Islet precursor cell (in vitro differentiated cells): ENCODE measurements at places on chromosomes 3 and 15.
A peak's percentile ranks its signal among the peaks of the same experiment; 100 is the strongest.

GRCh38 chr3:65979731-65980130 lies 59.0 kb downstream of the MAGI1 start:
- DNase-seq, result no peak

DNA sequence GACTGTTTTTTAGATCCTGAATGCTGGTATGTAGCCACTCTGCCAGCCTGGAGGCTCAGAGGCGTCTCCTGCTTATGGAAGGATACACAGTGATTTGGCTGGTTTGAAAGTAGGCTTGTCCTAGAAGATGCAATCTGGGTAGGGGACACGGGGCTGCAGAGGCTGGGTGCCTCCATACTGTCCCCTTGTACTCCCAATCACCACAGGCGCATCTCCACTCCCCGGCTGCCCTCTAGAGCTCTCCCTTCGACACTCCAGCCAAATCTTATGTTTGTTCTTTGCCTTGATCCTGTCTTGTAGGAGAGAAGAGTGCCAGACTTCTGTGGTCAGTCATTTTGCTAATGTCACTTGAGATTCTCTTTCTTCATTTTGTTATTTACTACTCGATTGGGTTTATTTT lies 168.8 kb upstream of the THRB start:
- DNase-seq, result no peak

DNA sequence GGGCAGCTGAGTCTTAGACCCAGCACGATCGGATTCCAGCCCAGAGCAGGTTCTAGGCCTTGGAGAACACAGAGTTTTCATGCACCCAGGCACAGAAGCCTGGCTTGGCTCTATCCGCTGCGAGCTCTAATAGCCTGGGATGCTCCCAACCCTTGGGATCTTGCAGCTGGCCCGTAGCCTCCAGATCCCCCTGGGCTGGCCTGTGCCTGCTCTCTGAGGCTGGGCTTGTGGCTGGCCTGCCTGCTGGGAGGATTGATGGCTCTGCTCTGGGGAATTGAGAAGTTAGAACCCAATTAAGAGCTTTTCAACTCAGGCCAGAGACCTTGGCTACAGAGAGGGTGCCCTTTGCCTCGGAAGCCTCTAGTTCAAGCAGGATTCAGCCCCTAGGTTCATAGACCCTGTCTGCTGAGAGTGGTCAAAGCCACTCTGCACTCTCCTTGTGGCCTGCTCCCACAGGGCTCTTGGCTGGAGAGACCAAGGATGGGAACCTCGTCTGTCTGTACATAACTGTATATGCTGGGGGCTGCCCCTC lies 64.4 kb downstream of the MAGEF1 start:
- peak; percentile 79 for DNase-seq

DNA sequence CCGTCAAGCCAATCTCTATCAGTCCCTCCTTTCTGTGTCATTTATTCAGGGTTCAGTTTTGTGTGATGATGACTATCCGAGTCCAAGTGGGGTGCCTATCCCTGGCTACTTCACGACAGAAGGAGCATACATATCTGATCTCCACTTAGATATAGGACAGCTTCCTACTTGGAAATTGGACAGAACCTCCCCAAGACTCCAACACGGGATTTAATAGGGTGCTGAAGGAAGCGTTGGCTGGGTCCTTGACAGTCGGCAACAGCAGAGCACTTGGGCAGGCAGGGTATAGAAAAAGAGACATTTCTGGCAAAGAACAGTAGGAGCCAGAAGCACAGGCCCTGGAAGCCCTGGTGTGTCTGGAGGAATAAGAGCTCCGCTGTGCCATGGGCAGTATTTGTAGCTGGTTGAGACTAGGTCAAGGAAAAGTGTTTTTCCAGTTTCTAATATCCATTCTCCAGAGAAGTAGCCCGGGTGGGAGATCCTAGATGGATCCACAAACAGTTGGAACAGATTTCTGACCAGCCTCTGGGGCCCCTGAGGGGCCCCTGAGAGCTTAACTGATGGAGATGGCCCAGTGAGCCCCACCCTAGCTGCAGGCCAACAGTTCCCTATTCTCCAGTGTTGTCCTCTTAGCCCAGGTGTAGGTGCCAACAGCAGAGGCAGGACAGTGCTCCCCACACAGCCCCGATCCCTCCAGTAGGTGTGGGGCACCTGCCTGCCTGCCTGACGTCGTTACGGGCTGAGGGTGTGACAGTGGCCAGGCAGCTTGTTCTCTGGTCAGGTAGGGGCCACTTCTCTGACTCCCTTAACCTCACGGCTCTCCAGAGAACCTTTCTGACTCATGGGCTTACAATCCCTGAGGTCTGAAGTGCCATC lies 130.8 kb downstream of the CHCHD6 start:
- peak; percentile 84 for DNase-seq

GRCh38 chr15:31091481-31091880 lies 10.0 kb downstream of the TRPM1 start:
- DNase-seq, result no peak

- DNase-seq, result peak; percentile 74
Measured at GRCh38 chr15:63876085-63876662, 42.4 kb upstream of the HERC1 start.

DNA sequence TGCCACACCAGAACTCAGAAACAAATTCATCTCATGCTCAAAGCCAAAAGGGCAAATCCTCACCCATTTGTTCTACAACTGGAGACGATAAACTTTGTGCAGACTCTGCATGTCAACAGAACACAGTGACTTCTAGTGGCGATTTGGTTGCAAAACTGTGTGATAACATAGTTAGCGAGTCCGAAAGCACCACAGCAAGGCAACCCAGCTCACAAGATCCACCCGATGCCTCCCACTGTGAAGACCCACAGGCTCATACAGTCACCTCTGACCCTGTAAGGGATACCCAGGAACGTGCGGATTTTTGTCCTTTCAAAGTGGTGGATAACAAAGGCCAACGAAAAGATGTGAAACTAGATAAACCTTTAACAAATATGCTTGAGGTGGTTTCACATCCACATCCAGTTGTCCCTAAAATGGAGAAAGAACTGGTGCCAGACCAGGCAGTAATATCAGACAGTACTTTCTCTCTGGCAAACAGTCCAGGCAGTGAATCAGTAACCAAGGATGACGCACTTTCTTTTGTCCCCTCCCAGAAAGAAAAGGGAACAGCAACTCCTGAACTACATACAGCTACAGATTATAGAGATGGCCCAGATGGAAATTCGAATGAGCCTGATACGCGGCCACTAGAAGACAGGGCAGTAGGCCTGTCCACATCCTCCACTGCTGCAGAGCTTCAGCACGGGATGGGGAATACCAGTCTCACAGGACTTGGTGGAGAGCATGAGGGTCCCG lies 199.7 kb downstream of the AKAP13 start:
- no peak for DNase-seq

- DNase-seq, result no peak
Measured at GRCh38 chr15:39828374-39828931, 45.8 kb upstream of the FSIP1 start.

- peak; percentile 78 for DNase-seq
Measured at GRCh38 chr3:19147905-19148767, at the start of gene KCNH8. KCNH8 (plus strand) TSS chr3:19148510; CDS start chr3:19148720, 210 bp downstream.

GRCh38 chr3:94137377-94137776 lies 74.5 kb downstream of the NSUN3 start:
- no peak for DNase-seq

- DNase-seq, result peak; percentile 71
Measured at GRCh38 chr3:164332831-164333802, 745.2 kb downstream of the SI start.

- DNase-seq, result no peak
Measured at GRCh38 chr15:86167841-86168240, 88.2 kb downstream of the AGBL1 start.

- no peak for DNase-seq
Measured at GRCh38 chr3:179046497-179047353, 24.9 kb downstream of the ZMAT3 start.

- DNase-seq, result no peak
Measured at GRCh38 chr3:170413291-170413690, 5.4 kb upstream of the CLDN11 start.

DNA sequence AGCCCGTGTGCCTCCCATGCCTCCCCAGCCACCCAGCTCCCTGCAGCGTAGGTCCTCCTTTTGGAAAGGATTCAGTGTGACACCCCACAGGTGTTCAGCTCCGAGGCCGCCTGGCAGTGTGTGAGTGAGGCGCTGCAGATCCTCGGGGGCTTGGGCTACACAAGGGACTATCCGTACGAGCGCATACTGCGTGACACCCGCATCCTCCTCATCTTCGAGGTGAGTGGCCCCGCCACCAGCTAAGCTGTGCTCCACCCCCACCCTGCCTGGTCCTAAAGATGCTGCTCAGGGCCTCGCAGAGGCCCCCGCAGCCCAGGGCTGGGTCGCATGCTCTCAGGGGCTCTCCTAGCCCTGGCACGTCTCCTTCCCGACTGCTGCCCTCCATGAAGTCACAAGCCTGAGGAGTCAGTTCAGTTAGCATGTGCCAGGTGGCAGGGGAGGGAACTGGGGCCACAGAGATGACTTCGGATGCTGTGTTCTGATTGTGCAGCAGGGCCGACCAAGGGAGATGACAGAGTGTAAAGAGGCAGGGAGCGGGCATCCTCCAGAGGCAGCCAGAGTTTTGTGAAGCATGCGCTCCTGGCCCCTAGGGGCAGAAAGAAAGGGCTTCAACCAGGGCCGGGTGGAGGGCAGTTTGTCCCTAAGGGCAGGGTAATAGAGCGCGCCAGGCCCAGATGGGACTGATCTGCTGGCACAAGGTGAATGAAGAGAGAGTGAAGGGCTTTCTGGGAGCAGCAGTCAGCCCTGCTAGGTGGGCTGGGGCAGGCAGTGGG lies 26.8 kb downstream of the ACAD9 start:
- no peak for DNase-seq

DNA sequence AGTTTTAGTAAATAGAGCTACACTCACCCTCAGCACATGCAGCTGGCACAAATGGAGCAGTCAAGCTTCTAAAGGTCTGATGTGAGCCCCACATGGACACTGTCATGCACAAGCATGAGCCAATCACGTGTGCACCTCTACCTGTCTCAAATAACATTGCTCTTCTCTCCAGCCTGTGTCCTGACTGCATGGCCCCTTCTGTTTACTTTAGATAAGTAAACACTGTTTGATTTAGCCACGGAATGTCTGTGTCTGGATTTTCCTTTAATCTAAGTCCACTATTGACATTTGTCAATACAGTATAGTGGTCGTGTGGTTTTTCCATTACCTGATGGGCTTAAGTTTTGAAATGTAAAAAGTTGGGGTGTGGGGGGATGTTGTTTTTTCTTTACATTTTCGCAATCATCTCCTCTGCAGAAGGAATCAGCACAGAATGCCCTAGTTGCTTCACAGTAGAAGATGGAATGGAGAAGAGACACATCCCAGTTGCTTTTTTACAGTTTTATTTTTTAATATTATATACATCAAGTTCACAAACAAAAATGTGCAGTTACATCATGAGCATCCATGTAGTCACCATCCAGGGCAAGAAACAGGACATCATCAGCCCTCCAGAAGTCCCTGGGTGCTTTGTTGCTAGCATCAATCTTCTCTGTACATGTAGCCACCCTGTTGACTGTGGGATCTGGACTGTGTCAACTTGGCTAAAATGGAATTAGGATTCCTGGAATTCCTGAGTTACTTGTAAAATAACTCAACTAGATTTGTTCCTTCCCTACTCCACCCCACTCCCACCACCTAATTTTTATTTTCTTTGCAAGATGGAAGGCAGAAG lies 146.1 kb downstream of the UACA start:
- DNase-seq, result peak; percentile 71

DNA sequence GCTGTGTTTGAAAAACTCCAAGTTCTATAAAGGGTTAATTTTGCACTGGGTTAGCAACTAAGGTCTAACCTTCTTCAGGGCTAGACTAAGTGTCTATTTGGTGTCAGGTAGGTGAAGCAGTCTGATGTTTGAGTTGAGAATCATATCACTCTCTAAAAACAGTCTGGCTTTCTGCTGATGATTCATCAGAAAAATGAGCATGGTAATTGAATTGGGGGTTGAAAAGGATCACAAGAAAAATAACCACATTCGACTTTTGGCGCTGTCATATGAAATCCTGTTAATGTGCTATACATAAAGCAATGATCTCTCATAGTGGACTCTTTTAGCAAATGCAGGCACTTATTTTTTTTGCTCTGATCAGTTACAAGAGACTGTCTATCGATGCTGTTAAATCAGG lies 242.2 kb upstream of the AZI2 start:
- no peak for DNase-seq

DNA sequence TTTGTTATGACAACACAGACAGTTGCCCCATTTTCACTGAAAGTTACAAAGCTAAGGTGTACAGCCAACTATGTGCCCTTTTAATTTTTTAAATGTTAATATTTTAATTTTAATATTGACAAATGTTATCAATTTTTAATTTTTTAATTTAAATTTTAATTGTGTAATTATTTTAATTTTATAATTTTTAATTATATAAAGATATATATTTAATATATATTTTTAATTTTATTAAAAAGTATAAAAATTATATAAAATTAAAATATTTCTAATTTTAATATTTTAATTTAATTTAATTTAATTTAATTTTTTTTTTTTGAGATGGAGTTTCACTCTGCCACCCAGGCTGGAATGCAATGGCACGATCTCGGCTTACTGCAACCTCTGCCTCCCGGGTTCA lies 52.1 kb upstream of the ATP11B start:
- no peak for DNase-seq

- no peak for DNase-seq
Measured at GRCh38 chr3:159236321-159236720, 434.5 kb downstream of the MFSD1 start.

DNA sequence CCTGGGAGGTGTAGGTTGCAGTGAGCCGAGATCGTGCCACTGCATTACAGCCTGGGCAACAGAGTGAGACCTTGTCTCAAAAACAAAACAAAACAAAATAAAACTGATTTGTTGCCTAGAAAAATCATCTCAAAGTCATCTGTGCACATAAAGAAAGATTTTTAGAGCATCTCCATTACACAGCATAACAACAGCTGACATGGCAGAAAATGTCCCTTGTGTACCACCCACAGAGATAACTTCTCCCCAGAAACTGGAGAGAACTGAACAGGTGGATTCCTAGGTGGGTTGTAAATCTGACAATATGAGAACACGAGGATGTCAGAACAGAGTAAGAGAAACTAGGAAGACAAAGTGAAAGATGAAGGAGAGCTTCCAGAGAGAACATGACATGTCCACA lies 207.5 kb downstream of the SLC9A9 start:
- no peak for DNase-seq

GRCh38 chr3:24336101-24336500 lies 158.5 kb downstream of the THRB start:
- no peak for DNase-seq
